Stimulated activated CD8-positive, alpha-beta memory T cell treated with anti-CD3 and anti-CD28 coated beads, Interleukin-2, amount 100 ng/mL, for 1 hour (primary cell): ENCODE measurements at places on chromosomes 5 and 9.

- DNase-seq, result no peak
Observed at GRCh38 chr5:135038205-135038812, 4.3 kb upstream of the PITX1 start.

DNA sequence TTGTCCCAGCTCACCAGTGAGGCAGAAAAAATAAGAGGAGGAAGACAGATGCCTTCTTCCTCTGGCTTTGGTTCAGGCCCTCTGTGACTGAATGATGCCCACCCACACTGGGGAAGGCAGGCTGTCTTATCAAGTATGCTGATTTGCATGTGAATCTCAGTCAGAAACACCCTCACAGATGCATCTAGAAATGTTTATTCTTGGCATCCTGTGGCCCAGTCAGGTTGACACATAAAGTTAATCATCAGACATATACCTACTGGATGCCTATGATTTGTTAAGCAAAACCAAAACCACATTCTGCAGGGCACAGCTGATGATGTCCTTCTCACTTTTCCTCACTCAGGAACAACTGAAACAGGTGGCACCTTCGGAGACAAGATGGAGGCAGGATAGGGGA is 243.4 kb upstream of the KCNN2 start:
- no peak for DNase-seq

DNA sequence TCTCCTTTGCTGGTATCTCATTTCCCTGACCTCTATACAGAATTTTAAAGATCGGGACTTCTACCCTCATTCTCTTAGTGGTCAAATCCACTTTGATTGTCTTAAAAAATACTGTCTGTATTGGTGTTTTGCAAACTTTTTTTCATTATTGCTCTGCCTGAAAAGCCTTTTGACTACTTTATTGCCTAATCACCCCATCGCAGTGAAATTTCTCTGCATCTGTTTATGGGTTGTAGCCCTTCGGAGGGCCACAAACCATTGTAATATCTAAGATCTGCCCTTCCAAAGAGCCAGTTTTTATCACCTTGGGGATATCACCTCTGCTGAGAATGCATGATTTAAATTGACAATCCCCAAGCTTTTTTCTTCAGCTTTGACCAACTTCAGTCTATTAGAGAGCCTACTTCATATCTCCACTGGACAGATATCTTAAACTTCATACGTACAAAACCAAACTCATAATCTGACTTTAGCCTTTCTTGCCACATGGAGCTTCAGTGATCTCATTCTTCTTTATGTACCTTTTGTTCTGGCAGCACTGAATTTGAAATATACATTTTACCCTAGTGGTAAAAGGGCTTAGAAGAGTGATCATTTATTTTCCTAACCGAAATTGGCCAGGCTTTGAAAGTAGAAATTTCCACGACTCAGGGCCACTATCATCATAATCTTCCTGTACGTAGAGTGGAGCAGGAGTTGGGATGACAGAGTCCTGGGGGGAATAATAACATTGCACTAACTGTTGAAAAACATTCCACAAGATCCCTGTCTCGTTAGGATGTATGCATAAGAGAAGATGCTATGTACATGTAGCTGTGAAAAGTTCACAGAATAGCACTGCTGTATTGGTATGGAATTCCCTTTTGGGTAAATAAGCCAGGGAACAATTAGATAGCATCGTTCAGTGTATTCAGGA is 21.4 kb downstream of the KIF2A start:
- DNase-seq, result no peak

DNA sequence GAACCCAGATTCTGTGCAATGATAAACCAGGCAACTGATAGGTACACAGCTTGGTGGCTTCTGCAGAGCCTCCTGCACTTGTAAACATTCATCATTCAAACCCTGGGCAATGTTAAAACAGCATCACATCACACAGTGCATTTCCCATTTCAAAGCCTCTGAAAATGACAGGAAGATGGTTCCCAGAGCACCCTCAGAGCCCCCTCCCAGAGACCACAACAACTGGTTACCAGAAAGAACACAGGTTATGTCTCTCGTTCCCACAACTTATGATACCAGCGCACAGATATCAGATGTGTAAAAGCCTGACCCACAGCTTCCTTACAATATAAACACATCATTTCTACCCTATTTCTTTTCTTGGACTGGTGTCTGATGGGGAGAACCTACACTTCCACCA is 248.7 kb downstream of the AUH start:
- DNase-seq, result no peak

- DNase-seq, result no peak
Observed at GRCh38 chr5:67300326-67300725, 103.7 kb upstream of the CD180 start.

DNA sequence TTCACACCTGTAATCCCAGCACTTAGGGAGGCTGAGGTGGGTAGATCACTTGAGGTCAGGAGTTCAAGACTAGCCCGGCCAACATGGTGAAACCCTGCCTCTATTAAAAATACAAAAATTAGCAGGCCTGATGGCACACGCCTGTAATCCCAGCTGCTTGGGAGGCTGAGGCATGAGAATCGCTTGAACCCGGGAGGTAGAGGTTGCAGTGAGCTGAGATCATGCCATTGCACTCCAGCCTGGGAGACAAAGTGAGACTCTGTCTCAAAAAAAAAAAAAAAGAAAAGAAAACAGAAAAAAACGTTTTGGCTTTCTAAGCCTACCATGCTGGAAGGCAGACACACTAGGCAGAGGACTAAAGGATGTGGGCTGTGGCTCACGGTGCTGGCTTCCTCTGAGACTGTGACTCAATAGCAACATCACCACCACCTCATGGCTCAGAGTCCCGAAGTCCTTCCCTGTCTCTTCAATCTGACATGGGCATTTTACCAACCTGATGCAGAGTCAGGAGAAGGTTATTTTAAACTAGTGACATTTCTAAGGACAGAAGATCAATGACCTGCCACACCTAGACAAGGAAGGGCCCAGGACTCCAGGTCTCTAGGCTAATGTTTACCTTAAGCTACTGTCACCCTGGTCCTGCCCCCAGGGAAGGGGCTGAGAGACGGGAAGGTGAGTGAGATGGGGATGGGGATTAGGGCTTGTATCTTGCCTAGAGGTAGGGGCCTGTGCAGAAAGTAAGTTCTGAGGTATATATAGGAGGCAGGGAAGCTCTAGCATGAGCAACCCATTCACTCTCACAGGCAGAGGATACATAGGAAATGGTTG is 3.7 kb downstream of the ECSCR start:
- peak; percentile 41 for DNase-seq

- DNase-seq, result no peak
Observed at GRCh38 chr5:5071554-5071953, 68.6 kb upstream of the ADAMTS16 start.

GRCh38 chr5:10989577-10990263 is 228.7 kb upstream of the DAP start:
- DNase-seq, result no peak

DNA sequence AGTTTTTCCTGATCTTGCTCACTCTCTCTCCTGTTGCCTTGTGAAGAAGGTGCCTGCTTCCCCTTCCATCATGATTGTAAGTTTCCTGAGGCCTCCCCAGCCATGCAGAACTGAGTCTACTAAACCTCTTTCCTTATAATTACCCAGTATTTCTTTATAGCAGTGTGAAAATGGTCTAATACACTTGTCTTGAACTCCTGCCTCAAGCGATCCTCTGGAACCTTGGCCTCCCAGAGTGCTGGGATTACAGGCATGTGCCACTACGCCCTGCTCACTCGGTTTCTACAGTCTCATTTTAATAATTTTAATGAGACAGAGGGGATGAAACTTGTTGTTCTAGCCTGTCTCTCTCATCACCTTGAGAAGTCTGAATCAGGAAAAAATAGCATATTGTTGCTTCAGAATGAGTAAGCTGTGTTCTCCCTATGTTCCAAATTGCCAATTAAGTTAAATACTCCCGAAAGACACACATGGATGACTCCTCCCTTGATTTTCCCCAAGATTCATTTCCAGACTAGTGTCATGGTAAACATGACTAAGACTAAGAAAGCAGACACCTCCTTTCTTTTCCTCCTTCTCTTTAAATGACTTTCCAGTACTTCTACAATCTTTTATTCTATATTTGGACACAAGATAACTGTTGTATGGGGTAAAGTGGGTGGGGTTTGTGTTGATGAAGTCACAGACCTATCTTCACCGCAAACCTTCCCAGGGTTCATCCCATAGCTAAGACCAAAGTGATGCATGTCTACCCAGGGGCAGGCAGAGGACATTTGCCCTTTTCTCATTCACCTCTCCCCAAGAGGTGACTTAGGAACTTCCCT is 7.8 kb upstream of the DNAJC18 start:
- DNase-seq, result no peak

DNA sequence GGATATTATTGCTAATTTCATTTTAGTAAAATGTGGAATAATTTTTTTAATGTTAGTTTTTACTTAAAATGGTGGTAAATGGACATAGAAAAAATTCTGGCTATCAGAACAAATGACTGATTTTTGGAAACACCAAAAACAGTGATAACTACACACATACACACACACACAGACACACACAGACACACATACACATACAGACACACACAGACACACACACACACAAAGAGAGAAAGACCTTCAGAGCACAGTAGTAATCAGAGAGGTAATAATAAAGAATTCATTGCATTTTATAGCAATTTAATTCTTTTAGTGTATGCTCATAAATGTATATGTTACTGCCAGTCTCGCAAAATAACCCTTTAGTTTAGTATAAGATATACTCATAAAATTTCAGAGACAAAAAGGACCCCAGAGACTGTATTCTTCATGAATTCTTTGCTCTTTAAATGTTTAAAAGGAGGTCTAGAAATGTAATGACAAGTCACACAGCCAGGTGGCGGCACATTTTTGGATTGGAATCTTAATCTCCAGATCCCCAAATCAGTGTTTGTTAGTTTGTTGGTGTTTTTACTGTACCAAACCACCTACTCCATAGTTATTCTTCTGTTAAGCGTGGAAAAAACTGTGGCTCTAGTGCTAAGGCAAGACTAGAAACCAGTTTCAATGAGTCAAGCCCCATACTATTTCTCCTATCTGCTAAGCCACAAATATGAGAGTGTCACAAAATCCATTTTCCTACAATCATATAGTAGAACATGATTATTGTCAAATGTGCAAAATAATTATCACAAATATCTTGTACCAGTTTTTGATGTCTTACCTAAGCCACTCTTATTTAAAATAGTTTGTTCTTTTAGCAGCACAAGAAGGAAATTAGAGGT is 109.9 kb downstream of the EDIL3 start:
- DNase-seq, result no peak

DNA sequence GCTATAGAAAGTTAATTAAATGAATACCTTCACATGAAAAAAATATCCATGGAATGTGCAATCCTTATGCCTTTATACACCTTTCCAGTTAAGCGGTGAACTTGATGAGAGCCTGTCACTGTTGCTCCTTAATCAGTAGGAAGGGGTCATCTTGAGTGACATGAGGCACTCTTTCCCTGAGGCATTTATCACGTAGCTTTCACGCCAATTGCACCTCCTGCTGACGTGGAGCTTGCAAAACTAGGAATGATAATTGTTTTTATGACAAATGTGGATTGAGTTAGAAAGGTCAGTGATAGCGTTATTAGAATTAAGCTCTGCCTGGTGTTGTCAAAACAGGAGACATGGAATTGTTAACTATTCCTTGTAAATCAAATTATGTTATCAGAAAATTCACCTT is 79.7 kb downstream of the SLF1 start:
- DNase-seq, result no peak

DNA sequence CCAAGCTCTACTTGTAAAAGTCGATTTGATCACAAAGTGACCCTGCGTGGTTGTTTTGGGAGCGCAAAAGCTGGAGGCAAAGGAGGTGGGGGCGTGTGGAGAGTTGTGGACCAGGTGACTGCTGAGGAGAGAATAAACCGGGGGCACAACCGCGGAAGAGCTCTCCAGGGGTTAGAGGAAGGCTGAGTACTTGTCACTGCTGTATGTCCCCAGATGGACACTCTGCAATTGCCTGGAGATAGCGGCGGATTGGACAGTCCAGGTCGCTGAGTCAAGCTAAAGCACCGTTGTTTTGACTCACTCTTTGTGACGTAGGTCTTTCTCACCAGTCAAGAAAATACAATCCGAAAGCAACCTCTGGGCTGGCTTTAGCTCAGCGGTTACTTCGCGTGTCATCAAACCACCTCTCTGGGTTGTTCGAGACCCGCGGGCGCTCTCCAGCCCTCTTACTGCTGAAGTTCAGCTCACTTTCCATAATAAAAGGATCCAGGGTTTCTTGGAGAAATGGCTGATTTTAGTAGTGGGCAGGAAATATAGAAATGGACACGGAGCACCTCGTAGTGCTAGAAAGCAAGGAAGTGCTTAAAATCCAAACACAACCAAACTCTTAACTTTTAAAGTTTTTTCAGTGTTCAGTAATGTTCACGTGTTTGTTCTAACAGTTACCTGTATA is 25.7 kb downstream of the ZMAT2 start:
- DNase-seq, result peak; percentile 9

GRCh38 chr5:131186561-131187256 is 16.0 kb downstream of the LYRM7 start:
- DNase-seq, result no peak
